NCI-H2107 (cell line): ENCODE measurements at places on chromosomes 5 and 9.

GRCh38 chr9:93673021-93673838 lies 96.8 kb downstream of the PHF2 start:
- no peak for DNase-seq

- no peak for DNase-seq
These were observed at the start of gene CTSL for GRCh38 chr9:87725900-87726709. Gene CTSL, plus strand, starts transcription at chr9:87726119. Its CDS starts 1,485 bp downstream, at chr9:87727604.

DNA sequence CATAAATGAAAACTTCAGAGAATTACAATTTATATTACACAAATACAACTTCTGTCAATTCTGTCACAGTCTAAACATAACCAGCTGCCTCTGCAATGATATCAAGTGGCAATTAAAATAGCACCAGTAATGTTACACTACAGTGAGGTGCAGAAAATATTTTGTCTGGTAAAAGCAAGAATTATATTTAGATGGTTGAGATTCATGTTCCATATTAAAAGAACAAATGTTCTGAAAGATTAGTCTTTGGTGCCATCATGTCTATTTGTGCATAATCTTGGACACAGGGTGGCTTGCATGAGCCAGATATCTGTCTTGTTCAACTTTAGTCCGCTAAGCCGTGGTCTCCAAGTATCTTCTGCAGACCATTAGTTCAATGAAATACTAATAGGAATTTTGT lies 29.0 kb upstream of the PRR16 start:
- DNase-seq: no peak

DNA sequence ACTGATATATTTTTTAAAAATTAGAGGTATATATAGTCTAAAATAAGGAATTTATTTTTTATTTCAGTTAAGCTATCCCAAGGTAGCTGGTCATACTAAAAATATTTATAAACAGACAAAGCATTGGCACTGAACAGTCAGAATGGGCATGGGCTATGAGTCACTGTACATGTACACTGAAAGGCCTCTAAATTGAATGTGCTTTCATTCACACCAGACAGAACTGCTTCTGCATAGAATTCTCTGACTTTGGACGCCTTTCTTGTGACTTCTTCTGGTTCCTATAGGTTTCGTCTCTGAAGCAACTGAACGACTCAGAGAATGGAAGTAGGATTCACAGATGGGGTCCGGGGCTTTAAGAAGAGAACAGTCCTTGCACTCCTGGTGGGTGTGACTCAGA lies 394.8 kb upstream of the MEF2C start:
- DNase-seq: no peak

DNA sequence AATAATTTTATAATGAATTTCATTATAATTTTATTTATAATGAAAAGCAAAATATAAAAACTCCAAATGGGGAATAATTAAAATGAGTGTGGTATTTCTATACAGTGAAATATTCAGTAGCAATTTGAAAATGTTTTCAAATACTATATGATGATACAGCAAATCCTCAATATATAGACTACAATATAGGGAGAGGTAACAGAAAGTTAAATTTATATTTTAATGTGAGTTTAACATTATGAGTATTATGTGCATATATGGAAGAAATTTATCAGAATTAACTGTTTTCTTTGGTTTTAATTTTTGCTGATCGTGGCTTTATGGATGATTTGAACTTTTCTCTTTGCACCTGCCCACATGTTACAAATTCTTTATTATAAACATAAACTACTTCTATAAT lies 500.9 kb upstream of the ARRDC3 start:
- no peak for DNase-seq

DNA sequence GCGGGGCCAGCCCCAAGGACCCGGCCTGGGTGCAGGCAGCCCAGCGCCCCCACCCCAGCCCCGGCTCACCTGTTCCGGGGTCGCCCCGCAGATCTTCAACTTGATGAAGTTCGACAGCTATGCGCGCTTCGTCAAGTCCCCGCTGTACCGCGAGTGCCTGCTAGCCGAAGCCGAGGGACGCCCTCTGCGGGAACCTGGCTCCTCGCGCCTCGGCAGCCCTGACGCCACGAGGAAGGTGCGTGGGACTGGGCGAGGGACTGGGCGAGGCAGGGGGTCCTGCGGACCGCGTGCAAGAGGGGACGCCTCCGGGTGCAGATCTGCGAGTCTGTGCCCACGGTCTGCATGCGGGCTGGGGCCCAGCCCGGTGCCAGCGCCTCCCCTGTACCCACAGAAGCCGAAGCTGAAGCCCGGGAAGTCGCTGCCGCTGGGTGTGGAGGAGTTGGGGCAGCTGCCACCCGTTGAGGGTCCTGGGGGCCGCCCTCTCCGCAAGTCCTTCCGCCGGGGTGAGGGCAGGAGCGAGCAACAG lies 9.7 kb downstream of the RGS14 start:
- no peak for DNase-seq

DNA sequence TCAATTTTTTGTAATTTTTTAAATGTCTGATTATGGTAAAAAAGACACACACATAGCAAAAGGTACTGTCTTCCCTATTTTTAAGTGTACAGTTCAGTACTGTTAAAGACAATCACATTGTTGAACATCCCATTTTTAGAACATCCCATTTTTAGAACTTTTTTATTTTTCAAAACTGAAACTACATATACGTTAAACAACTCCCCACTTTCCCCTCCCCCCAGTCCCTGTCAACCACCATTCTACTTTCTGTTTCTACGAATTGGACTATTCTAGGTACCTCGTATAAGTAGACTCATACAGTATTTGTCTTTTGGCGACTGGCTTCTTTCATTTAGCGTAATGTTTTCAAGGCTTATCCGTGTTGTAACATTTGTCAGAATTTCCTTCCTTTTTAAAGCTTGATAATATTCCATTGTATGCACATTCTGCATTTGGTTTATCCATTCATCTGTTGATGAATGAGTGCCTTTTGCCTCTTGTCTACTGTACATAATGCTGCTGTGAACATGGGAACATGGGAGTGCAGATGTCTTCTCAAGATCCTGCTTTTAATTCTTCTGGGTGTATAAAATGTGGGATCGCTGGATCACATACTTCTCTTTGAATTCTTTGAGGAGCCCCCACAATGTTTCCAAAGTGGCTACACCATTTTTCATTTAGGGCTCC lies 154.0 kb downstream of the PIK3R1 start:
- DNase-seq: no peak

GRCh38 chr5:150987746-150988145 lies 32.6 kb upstream of the GPX3 start:
- DNase-seq: no peak

DNA sequence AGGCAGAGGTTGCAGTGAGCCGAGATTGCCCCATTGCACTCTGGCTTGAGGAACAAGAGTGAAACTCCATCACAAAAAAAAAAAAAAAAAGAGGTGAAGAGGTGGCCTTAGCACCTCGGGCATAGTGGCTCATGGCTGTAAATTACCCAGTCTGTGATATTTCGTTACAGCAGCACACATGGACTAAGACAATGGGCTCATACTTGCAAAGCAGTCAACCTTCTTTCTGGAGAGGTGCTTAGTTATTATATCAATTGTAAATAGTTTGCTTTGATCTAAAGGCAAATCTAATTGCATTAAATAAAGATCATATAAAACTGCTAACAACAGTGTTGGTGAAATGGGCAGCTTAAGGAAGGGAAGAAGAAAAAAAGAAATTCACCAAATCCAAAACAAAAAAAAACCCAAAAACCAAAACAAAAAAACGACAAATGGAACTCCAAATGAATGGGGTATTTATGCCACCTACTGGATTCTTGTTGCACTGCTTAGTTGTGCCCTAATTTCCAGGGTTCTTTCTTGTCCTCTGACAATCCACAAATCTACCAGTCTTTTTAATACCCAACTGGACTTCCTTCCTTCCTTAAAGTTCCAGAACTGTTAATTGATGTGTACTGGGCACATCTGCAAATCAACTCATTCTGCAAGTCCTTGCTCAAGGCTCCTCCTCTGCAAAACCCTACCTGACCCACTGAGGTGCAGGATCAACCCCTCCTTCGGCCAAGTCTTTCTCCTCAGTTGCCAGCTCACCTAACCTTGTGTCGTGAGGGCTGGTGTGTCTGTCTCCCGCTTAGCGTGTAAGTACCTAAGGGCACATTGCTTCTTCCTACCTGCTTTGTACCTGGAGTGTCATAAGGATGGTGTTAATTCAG lies 35.0 kb upstream of the DMRT1 start:
- DNase-seq: no peak
